ENCODE measurements at places on chromosomes 1 and 21.

- DNase-seq: no peak
Observed at GRCh38 chr1:12597792-12598191, 20.2 kb downstream of the DHRS3 start.

GRCh38 chr1:208879022-208879421 is 634.8 kb upstream of the PLXNA2 start:
- no peak for DNase-seq

- no peak for DNase-seq
Observed at GRCh38 chr21:45040157-45040711, 34.1 kb upstream of the ADARB1 start.

DNA sequence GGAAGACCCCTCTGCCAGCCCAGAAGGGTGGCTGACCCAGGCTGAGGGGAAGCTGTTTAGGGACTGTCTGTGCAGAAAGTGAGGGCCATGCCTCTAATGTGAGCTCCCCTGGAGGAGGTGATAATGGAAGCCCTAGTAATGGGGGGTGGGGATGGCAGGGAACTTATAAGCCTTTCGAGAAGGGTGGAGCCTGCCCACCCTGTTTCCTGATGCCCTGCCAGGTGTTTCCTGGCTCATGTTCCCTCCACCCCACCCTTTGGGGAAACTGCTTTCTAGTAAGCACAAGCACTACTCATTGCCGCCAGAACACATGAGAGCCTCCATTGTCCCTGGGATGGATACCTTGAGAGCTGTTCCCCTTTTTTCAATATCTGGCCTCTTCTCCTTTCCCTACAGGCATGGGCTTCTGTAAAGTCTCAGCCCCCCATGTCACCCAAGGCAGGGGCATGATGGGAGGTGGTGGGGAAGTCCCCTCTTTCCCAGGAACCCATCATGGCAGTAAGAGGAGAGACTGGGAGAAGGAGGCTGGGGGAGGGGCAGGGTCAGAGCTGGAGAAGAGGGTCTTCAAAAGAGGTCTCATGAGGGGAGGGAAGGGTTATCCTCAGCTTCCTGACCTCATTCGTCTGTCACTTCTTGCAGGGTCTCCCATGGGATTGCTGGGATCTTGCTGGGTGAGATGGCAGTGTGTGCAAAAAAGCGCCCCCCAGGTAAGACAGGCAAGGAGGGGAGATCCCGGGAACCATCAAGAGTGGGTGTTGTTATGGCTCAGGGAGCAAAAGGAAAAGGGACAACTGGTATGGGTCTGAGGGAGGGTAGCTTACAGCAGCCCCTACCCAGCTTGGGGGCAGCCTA is 2.4 kb downstream of the ATP8B2 start:
- DNase-seq: peak; percentile 33

GRCh38 chr21:33028773-33029384 is 3.1 kb downstream of the OLIG2 start:
- DNase-seq: peak; percentile 46

GRCh38 chr21:18204931-18205330 is 39.7 kb upstream of the CHODL start:
- peak; percentile 40 for DNase-seq

GRCh38 chr1:119228335-119229080 is 88.1 kb upstream of the WARS2 start:
- no peak for DNase-seq

DNA sequence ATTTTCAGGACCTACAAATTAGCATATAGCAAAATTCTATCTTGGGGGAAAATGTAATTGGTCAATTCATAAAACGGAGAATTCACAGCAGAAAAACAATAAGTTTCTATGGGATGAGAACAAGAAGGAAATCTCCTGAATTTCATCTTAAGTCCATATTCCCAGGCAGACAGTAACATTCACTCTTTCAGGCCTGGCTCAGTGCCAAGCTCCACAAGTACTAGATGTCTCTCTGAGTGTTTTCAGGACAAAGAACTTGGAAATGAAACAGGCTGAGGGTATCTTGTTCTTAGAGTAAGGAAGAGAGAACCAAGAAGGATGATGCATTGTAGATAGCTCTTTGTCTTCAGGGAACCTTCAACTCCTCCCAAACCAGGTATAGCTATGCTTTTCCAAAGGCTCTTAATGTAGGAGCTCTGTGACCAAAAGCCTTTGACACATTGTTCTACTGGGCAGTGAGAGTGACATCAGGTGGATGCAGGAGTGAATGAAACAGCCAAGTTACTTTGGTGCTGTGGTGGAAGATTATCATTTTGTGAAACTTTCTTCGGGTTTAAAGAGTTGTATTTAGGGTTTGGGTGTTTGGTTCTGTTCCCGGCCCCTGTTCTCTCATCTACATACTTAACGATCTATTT is 298.3 kb downstream of the GPATCH2 start:
- no peak for DNase-seq

DNA sequence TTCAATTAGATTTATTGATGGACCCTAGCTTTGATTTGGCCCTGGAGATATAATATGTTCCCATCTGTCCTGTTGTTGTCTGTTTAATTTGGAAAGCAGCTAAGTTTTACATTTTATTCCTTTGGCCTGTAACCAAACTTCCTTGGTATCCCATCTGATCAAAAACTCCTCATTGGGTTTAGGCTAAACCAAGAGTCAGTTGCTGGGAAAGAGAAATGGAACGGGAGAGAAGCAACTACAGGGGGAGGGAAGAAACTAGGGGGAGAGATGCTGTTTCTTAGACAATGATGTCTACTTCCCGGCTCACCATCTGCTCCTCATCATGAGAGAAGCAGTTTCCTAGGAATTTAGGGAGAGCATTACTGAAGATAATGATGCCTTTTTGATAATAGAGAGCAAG is 141.8 kb downstream of the SYT2 start:
- no peak for DNase-seq

DNA sequence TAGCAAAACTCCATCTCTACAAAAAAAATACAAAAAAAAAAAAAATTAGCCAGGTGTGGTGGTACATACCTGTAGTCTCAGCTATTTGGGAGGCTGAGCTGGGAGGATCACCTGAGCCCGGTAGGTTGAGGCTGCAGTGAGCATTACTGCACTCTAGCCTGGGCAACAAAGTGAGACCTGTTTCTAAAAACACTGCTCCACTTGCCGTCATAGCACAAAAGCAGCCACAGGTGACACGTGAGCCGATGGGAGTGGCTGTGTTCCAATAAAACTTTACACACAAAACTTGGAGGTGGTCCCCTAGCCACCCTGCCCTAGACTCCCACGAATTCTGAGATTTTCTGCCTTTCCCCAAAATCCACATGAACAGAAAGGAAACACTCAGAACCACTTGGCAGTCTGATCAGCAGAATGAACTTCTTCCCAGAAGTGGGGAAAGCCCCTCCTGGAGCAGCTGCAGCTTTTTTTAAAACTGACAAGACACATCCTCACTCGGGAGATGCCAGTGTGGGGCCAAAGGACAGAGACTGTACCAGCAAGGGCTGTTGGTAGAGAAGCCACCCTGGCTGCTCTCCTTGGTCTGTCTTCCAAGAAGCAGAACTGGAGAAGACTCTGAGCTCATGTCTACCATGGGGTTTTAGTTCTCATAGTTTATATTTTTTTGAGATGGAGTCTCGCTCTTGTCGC is 23.3 kb downstream of the PLEKHM2 start:
- no peak for DNase-seq

All from GM23338 (cell line).